ENCODE measurements at places on chromosomes 6 and 20.

DNA sequence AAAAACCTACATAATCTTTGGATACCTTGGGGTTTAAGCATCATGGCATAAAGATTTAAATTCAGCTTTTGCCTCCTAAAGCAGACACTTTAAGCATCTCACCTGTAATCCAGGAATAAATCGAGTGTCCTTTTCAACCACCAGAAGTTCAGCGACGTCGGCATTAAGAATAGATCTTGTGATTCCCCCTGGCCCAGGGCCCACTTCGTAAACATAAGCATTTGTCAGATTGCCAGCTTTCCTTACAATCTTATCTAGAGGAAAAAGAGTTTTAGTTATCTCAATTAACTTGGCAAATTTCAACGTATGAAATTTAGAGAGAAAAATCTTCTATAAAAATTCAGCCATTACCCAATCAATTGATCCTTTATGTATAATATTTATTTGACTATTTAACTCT, 3.2 kb downstream of the TFB1M start:
- DNase-seq, result no peak

DNA sequence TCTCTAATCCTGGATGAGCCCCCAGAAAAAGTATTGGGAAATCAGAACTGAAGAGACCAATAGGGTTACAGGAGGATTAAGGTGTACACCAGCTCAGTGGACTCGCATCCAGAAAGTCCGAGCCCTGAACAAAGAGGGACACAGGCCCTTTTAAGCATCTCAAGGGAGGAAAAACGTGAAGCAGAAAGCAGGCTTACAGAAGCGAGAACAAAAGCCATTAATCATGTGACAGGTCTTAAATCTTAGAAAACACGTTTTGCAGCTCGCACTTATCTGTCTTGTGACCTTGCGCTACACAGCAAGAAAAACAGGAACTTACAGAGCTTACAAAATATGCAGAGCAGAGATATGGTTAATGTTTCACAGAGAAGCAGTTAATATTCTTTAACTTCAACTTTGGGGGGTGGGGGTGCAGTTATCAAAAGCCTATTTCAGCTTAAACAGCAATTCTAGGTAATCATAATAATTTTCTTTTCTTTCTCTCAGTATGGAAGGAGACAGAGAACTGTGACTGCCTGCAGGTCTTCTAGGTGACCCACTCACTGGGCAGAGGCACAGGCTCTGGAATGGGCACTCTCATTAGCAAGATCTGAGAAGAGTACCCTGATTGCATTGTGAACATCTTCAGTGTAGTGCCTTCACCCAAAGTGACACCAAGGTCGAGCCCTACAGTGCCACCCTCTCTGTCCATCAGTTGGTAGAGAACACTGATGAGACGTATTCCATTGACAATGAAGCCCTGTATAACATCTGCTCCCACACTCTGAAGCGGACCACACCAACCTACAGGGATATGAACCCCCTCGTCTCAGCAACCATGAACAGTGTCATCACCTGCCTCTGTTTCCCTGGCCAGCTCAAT, 65.0 kb upstream of the MOCS1 start:
- DNase-seq, result no peak

- DNase-seq, result peak; percentile 79
These were observed 8.4 kb upstream of the NUP153 start for GRCh38 chr6:17714879-17715851.

DNA sequence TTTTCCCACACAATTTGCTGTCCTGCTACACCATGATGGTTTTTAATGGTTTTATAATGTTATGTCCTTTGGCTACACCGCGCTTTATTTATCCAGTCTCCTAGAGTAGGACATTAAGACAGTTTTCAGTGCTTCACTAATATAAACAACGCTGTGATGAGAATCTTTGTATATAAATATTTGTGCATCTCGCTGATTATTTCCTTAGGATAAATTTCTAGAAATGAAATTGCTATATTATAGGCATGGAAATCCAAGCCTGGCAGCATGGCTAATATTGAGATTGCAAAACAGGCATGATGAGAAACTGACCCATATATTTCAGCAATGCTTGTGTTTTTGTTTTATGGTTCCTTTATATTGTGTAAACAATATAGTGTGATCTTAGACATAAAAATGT, 81.4 kb upstream of the ATXN1 start:
- DNase-seq, result no peak

DNA sequence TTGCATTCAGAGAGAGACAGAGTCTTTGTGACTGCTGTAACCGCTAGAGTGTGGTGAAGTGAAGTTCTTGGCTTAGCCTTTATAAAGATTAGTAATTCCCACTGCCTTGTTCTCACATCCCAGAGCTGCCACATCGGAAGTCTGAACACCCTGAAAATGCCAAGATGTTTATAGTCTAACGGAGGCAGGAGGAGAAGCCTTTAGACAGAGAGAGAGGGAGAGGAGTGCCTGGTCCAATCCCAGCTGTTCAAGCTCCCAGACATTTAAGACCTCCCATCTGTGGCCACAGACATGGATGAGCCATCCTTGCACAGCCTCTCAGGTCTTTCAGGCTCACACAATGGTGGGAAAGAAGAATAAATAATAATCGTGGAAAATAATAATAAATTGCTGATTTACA, 1422.8 kb upstream of the EYS start:
- DNase-seq, result no peak

DNA sequence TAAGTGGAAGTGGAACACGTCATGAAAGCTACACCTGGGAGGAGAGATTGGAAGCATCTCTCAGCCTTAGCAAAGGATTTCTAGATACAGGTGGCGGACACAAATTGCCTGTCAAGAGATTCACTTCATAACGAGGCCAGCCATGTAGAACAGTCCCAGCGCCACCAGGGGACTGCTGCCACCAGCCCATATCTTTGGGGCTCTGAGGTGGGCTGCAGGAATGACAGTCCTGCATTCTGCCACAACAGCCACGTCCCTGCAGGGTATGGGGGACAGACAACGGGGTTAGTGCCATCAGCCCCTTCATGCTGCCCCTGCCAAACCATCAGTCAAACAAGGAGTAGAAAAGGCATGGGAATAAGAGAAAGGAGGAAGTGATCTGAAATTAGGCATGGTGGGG, 81.2 kb upstream of the SASH1 start:
- no peak for DNase-seq

GRCh38 chr6:14040042-14040441, 77.5 kb upstream of the CD83 start:
- no peak for DNase-seq

Data from GM04504 (cell line).